WTC11 (cell line): ENCODE measurements at places on chromosomes 7 and 10.

- DNase-seq: no peak
Measured at GRCh38 chr10:5441106-5441505, 28.7 kb downstream of the NET1 start.

DNA sequence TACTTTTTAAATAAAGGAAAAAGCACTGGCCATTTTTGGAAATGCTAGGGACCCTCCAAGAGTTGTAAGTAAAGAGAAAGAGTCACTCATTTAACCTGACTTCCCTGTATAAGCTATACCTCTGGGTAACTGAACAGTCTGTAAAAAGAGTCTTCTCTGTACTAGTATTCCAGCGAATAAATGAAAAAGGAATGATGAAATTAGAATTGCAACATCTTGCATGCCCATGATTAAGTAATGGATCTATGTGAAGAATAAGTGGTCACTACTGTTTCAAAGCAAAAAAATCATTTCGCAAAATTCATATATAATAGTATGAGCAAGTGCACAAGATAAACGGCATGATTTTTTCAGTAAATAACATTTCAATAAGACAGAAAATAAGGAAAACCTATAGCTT, 116.8 kb downstream of the ZFAND4 start:
- DNase-seq: no peak

- DNase-seq: no peak
Measured at GRCh38 chr7:31407178-31407676, 66.7 kb upstream of the NEUROD6 start.

DNA sequence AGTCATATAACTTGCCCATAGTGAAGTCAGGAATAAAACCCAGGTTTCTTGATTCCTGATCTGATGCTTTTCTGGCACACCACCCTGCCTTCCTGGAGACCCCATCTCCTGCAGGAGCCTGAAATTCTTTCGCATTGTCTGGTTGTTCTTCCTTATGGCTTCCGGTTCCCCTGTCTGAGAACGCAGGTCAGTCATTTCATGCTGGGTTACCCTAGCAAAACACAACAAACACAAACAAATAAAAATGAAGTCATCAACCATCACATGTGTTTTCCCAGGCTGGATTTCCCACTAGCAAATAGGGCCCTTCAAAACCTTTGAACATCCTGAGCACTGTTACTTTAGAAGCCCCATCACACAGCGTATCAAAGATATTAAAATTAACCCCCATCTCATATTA, 569.6 kb downstream of the LRMDA start:
- no peak for DNase-seq

- no peak for DNase-seq
Measured at GRCh38 chr10:84822931-84823630, 494.7 kb downstream of the CCSER2 start.

GRCh38 chr10:6142644-6143043, 53.8 kb downstream of the RBM17 start:
- no peak for DNase-seq

DNA sequence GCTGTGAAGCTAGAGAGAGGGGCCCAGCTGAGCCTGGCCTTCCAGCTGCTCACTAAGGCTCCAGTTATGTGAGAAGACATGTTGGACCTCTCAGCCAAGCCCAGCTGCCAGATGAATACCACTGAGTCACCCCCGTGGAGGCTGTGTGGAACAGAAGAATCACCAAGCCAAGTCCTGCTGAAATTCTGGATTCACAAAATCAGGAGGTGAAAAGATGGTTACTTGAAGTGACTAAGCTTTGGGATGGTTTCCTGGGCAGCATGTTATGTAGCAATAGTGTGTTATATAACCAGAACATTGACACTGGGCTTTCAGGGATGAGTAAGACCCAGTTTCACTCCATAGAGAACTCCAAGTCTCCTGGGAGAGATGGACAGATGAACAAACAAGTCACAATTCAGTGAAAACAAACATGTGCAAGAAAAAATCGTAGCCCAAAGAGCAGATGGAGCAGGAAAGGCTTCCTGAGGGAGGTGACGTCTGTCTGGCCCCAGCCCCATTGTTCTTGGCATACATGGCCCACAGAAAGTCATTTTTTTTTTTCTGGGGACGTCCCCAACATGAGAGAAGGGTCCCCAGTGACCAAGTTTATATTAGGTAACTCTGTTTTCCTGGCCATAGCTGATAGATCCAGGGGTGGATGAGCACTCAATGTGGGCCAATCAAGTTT, 64.1 kb upstream of the PDZD8 start:
- no peak for DNase-seq

DNA sequence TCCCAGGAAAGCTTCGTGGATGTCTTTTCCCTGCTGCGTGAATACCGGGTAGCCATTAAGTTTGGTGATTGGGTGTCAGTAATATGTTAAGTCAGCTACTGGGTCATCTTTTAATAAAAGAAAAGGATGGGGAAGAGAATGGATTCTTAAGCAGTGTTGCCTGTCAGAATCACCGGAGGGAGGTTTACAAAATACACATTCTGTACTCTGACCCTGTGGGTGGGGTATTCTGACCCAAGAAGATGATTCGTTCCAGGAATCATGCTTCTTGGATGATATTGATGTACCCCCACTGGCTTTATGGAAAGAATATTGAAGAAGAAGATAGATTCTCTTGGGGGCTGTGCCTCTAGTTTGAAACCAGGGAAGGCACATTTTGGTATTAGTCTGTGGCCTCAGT, 18.3 kb downstream of the SGPL1 start:
- no peak for DNase-seq

DNA sequence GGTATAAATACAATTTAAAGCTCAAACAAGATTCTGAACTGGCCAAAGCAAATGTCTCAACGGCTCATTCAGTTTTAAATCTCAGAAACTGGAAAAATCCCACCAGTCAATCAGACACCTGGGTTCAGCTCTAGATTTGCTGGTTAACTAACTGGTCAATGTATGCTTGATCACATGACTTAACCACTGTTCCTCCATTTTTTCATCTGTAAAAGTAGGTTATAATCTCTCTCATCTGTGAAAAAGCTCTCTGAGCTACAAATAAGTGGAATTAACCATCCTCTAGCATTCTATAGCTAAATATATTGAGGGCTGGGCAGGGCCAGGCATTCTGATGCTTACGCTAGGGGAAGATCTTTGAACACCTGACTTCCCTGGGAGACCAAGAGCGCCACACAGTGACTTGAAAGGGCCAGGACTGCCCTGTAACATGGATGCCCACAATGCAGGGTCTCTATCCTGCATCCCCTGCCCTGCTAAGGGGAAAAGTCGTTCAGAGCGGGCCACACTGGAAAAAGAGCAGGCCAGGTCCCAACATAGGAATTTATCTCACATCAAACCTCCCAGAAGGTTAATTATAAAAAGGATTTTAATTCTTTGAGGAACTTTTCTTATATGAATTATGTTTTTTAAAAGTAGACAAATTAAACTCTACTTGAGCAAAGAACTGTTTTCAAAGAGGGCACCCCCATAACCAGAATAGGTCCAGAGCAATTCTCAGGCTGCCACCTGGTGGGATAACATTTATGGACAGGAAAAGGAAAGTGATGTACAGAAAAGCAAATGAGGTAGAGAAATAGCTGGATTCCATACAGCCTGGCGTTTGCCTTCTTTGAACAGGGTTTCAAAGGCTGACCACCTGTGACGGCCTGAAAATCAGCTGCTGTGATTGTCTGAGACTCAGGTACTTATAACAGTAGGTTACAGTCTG, 1.8 kb downstream of the RP9 start:
- peak; percentile 70 for DNase-seq

DNA sequence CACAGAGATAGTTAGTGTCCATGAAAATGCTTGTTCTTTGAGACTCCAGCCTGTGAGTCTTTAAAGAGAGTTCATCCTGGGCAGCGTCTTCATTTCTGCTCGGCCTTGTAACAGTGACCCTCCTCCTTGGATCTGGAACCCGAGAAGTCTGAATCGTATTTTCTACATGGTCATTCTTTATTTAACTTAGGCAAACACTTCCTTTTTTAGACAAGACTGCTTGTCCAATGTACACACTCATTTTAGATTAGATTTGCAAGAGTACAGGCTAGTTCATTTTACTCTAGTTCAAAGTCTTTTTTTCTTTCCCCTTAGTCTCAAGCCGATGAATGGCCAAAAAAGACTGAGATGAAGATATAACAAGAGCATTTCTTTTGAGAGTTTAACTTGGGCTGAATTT, 133.5 kb downstream of the CHN2 start:
- no peak for DNase-seq

DNA sequence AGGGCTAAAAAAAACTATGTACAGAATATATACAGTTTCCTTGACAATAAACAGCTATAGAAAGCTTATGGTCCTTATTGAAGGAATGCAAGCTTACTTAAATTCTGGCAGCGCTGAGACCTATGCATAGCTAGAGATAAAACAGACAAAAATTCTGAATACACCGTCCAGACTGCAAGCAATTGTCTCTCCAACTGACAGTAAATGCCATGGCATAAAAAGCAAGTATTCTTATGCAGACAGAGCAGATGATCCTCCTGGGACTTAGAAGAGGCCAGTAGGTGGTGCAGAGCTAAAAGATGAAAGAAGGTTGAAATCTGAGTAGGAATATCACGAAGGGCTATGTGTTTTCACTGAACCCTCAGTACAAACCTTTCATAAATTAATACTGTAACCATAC, 157.0 kb upstream of the CACNA2D1 start:
- DNase-seq: no peak

DNA sequence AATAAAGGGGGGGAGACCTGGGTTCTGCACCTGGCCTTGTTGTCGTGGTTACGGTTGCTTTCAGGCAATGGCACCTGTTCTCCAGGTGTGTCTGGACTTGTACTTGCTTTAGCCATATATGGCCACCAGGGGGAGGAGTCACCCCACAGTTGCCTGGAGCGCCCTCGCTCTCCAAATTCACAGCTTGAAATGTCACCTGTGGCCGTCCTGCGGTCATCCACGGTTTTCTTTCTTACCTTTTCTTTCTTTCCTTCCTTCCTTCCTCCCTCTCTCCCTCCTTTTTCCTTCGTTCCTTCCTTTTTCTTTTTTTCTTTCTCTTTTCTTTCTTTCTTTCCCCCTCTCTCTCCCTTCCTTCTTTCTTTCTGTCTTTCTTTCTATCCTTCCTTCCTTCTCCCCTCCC, 157.2 kb upstream of the ZNF92 start:
- DNase-seq: peak; percentile 74

- no peak for DNase-seq
Measured at GRCh38 chr7:129664029-129665012, 52.8 kb downstream of the NRF1 start.

DNA sequence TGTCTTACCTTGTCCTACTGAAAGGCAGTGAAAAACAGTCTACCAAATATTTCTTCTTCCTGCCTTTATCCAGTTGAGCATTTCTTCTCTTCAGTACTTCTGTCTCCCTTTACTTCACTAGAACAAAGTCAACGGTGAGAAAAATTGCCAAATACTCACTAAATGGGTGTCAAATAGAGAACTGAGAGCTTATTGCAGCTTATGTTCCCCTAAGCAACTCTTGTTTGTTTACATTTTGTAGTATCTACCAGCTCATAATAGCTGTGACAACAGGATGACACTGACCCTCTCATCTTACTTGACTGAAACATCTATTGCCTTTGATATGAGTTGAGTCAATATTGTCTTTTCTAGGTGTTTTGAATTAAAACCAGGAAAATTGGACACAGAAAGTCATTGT, 327.9 kb upstream of the SORCS1 start:
- DNase-seq: no peak

DNA sequence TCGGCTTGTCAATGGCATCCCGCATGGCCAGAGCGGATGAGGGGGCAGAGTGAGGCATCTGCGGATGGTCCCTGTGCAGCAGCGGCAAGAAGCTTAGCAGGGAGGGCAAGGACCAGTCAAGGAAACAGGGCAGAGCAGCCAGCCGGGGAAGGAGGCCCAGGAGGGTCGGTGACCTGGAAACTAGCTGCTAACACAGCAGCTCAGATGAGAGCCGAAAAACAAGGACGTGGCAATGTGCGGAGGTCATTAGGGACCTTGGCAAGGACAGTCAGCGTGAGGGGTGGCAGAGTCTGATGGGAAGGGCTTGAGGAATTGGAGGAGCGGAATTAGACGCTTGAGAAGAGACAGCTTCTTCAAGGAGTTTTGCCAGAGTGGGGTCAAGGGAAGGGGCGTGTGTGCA, 20.1 kb upstream of the SH2B2 start:
- DNase-seq: no peak

DNA sequence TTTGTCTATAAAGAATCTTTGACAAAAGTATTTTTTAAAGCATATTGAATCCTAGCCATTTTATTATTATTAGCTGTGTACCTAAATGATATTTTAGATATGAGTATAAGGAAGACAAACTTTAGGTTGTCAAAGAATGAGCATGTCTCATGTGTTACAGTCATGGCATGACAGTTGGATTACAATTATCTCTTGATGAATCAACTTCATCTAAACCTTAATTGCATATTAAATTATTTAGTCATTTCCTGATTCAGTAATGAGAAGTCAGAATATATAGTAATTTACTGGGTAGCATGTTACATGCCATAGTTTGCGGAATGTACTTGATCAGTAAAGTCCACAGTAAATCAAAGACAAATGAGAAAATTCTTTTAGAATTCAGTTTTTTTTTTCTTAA, 59.2 kb downstream of the MAPK8 start:
- no peak for DNase-seq

GRCh38 chr10:21989453-21990154, 13.9 kb downstream of the DNAJC1 start:
- peak; percentile 64 for DNase-seq

DNA sequence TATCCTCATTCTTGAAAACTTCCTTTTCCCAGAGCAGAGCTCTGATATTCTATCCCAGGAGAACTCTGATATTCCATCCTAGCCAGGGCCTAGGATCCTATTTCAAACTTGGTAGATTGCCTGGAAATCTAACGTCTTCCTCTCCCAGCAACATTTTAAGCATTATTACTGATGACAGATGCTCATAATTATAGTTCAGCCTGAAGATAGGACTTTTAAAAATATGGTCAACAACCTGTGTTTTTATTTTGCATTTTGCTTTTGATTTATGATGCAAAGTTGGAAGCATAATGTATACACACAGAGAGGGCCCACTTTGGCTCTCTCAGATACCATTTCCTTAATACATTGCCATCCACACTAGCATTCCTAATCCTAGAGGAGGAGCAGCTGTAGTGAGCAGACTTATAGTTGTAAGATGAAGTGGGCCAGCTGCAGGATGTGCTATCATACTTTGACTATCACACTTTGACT, 457.4 kb upstream of the TPK1 start:
- DNase-seq: no peak

GRCh38 chr7:124515106-124515830, 250.3 kb downstream of the GPR37 start:
- DNase-seq: no peak

- no peak for DNase-seq
Measured at GRCh38 chr10:73871295-73872189, 2.8 kb downstream of the CAMK2G start.

DNA sequence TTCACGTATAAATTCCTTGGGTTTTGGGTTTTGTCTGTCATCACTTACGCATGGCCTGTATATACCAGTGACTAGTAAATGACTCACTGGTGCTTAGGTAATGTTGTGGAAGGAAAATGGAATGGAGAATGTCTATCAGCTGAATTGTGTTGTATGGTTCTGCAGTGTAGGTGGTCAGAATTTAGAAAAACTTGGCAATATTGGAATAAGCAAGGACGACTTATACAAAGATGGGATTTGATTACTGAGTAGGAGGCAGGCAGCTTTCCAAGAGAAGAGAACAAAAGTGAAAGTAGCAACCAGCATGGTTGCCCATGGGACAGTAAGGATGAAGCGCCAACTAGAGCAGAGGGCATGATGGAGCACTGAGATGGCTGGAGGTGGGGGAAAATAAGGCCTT, 168.6 kb upstream of the CSTF2T start:
- DNase-seq: no peak
